ENCODE measurements at places on chromosomes 2 and 18.
A peak's percentile ranks its signal among the peaks of the same experiment; 100 is the strongest.

DNA sequence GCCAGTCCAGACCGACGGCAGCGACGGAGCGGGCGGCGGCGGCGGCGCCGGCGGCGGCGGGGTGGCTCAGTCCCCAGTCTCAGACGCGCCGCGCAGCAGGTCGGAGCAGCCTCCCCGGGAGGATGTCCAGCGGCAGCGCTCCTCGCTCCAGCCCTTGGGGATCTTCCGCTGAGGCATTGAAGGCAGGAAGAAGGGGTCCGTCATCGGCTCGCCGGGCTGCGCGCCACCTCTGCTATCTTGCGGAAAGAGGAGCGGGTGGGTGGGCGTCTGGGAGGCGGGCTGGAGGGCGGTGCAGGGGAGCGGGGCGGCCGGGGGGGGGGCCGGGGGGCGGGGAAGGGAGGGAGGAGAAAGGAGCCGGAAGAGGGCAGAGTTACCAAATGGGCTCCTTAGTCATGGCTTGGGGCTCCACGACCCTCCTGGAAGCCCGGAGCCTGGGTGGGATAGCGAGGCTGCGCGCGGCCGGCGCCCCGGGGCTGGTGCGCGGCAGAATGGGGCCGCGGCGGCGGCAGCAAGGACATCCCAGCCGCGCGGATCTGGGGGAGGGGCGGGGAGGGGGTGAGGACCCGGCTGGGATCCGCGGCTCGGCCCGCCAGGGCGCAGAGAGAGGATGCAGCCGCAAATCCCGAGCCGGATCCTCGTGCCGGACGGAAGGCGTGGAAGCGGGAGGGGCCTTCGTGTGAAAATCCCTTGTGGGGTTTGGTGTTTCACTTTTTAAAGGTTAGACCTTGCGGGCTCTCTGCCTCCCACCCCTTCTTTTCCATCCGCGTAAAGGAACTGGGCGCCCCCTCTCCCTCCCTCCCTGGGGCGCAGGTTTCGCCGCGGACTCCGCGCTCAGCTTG is at the start of gene NETO1:
TSS of gene NETO1 (minus strand) at position 242 of the 839 bp plus-strand sequence. CDS start 696 bp downstream, outside the sequence.
- no peak for DNase-seq

- no peak for DNase-seq
Observed at GRCh38 chr2:235501673-235502031, 7.8 kb downstream of the AGAP1 start.

DNA sequence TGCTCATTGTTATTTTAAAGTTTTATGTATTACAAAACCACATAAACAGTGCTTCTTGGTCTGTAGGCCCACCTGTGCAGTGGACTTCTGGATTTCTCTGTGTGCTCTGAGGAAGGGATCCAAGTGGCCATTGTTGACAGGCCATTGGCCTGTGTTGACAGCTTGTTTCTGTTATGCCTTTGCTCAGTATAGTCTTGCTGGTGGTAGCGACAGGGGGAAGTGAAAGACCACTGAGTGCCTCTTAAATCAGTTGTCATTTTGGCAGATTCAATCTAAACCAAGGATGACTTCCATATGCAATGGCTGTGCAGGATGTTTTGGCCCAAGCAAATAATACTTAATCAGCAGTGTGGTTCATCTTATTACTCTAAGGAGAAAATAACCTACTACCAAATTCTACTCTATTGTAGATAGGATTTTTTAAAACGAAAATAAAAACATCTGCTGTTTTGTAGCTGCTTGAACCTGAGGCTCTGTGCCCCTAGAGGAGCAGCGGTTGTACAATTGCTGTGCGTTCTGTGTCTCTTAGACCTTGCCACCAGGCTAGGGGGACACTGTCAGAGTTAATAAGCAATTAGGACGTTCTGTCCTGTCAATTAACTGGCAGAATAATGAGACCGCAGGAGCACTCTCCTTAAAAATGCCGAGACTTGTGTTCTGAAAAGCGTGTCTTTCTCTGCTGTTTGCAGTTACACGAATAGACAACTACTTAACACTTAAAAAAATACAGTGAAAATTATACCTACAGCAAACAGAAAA is 108.2 kb downstream of the RHBDD1 start:
- DNase-seq: no peak

GRCh38 chr2:187056416-187057334 is 207.7 kb upstream of the ZSWIM2 start:
- DNase-seq: no peak

- peak; percentile 76 for DNase-seq
Observed at GRCh38 chr2:10009271-10009810, 34.0 kb upstream of the KLF11 start.

- no peak for DNase-seq
Observed at GRCh38 chr18:12113999-12114646, 20.5 kb downstream of the ANKRD62 start.

DNA sequence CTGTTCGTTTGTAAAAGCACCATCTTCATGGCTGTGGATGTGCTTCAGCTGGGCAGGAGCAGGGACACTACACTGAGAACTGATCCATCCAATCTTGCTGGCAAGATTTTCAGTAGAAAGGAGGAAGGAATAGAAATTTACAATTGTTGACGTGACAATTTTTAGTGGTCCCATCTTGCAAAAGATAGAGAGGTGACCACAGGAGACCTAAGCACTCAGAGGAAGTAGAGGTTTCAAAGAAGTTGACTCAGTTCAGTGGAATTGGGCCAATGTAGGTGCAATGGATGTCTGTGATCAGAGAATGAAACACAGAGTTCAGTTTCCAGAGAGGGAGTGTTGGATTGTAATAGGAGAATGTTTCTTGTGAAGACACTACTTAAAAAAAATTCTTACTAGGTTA is 1.4 kb downstream of the UGT1A5 start:
- DNase-seq: no peak

DNA sequence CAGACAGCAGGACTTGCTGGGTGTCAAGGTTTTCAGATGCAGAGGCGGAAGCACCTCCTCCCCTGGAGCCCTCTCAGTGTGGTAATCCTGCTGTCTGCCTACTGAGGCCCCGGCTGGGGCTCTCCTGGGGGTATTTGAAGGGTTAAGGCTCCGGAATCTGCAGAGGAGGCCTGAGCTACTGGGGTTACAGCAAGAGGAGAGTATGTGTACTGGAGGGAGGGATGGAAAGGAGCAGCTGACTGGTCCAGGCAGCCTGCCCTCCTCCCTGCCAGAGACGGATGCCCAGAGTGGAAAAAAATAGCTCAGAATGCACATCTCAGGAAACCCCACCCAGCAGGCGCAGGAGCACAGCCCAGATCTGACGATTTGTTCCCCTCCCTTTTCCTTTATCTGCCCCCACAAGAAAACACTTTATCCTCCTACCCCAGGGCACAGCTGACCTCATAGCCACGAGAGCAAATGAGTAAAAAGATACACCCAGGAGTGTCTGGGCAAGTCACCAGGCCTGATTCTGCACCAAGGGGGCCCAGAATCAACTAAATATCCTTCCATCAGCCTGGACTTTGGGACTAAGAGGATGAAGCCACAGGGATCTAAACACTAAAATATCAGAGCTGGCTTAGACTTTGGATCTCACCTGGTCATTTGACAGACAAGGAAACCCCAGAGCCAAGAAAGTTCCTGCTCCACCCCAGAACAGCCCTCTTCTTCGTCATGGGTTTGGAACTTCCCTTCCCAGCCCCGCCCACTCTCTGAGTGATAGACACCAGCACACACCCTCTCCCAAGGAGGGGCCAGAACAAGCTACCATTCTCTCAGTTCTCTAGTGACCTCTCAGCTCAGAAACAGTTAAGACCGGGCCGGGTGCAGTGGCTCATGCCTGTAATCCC is 5.5 kb downstream of the TMBIM1 start:
- DNase-seq: peak; percentile 96

DNA sequence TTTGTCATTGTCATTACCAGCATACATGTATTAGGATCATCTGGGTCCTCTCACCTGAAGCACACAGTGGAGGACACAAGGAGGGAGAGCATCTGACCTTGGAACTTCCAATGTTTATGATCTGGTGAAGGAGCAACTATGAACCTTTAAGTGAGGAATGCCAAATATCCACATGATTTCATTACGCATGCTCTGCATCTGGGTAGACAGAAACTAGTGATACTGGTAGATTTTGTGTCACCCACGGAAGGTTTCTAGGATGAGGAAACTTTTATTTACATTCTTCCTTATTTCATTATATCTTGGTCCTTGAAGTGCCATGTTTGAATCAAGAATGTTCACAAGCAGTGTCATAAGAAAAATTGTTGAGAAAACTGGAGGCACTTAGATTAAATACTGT is 32.1 kb downstream of the SPC25 start:
- DNase-seq: no peak

GRCh38 chr2:239499726-239500573 is 99.1 kb upstream of the HDAC4 start:
- no peak for DNase-seq

- no peak for DNase-seq
Observed at GRCh38 chr2:209424781-209425470, 1.1 kb downstream of the MAP2 start.

- no peak for DNase-seq
Observed at GRCh38 chr18:61860302-61860701, 32.5 kb downstream of the RNF152 start.

DNA sequence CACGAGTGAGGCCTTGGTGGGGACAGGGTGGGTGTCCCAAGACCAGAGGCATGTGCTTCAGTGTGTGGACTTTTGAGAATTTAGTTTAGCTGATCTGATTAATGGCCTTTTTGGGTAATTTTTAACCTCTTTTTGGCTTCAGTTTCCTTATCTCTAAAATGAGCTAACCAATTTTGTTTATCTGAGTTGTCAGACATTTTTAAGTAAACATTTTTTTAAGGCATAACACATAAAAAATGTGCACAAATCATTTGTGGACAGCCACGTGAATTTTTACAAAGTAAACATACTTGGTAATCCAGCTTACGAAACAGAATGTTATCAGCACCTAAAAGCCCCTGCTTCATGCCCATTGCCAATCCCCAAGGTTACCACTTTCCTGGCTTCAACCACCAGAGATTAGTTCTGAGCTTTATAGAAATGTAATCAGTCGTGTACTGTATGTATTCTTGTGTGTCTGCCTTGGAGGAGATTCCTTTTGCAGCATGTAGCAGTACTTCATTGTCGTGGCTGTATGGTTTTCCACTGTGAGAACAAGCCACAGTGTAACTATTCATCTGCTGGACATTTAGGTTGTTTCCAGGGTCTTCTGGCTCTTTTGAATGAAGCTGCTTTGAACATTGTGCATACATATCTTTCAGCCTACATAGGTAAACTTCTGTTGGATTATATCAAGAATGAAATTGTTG is 8.4 kb upstream of the INO80C start:
- no peak for DNase-seq
